ENCODE measurements at places on chromosomes 16 and 17.

DNA sequence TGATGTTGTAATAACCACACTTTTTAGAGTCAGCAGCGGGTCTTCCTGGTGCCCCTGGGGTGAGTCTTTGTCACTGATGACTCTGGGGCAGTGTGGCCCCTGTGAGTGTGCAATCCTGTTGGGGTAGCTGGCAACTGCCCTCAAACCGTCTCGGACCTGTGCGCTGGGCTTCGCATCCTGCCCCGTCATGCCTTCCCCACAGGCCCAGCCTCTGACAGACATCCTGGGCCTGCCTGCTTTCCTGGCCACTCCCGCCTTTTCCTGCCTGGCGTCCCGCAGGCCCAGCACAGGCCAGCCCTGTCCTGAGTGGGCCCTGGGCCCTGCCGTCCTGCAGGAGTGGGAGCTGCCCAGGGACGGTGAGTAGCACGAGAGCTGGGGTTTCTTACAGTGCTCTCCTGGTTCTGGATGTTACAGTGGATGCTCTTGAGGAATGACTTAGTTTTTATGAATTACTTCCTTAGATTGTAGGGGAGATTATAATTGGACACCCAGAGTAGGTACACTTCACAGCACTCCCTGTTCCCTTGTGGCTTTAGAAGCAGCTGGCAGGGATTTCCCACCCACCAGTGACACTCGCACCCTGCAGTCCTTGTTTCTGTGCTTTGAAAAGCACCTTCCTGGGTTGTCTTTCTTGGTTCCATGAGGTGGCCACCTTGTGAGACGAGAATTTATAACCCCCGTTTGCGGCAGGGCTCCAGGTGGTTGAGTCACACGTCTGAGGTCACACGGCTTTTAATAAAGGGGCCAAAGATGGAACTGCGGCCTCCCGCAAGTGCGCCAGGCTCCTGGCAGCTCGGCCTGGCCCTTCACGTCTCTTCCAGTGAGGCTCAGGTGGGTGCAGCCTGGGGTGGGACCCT lies 50.0 kb upstream of the CAPN15 start:
- DNase-seq, result no peak

DNA sequence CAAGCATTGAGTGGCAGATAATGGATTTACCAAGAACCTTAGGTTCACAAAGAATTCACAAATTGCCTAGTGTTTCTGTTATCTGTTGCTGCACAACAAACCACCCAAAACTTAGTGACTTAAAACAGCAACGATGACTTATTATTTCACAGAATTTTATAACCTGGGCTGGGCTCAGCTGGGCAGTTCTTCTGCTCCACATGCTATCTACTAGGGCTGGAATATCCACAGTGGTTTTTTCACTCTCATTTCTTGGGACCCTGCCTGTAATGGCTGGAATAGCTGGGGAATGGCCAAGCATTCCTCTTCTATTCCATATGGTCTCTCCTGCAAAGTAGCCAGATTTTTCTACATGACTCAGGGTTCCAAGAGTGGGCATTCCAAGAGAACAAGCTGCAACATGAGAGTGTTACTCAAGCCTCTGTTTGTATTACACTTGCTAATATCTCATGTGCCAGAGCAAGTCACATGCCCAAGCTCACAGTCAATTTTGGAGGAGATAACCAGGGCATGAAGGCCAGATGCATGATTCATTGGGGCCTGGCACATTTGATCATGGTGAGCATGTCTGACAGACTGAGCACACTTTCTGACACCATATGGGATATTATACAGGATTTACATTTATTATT lies 4.9 kb upstream of the PSMD7 start:
- no peak for DNase-seq

DNA sequence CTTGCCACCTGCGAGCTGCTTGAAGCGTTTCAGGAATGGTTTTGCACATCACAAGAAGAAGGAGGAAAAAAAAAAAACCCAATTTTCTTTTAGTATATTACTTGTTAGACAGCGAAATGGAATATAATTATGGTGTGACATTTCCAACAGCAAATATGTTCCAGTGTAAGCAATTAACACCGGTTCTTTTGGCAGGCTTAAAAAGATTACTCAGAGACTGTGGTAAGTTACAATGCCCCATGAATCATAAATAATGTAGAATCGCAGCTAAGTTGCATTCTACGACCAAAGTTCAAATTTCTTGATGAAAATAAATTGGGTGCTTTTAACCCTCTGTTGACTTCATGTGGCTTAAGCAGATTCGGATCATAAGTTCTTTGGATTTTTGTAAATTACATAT lies 245.2 kb downstream of the XYLT1 start:
- no peak for DNase-seq

GRCh38 chr17:75875182-75875939 lies 3.0 kb downstream of the TRIM47 start:
- DNase-seq, result no peak

- DNase-seq, result no peak
Observed at GRCh38 chr16:16052916-16053315, 103.5 kb downstream of the ABCC1 start.

DNA sequence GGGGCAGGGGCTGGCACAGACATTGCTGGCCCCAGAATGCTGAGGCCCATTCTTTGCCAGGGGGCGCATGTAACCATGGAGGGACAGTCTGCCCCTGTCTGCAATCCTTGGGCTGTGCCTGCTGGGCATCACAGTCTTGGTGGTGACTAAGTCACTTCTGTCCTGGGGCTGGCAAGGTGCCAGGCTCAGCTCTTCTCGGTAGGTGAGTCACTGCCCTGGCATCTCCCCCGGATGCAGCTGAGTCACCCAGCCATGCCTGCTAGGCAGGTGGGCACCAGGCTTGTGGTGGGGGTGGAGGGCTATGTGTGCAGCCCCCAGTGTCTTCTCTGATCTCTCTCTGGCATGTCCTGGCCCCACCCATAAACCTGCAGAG lies 5.6 kb downstream of the RARA start:
- DNase-seq, result peak; percentile 90

DNA sequence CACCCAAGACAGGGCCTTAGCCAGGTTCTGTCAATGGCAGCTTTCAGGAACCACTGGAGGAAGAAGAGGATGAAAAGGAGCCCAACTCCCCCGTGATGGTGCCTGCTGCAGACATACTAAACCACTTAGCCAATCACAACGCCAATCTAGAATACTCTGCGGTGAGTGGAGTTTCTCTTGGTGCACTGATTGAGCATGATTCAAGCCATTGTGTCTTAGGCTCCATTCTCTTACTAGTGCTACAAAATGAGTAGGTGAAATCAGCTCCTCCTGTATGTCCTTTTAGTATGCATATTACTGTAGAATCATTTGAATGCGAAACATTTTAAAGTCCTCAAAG lies 1.4 kb downstream of the SETD6 start:
- no peak for DNase-seq

DNA sequence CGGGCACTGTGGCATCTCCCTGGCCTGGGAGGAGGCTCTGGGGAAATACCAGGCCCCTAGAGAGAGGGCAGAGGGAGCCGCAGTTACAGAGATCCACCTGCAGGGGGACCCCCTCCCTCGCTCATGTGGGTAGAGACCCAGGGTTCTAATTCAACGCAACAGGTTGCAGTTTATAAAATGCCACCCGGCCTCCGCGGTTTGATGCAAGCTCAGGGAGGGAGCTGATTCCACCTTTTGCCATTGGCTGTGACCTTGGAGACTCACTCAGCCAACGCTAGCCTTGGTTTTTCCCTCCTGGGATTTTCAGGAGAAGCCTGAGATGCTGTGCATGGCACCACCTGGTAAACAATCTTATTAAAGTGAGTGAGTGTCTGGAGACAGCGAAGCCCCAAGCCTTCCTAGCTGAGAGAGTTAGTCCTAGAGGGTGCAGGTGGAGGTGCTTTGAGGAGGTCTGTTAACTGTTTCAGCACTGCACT lies 12.1 kb downstream of the TTLL6 start:
- peak; percentile 53 for DNase-seq

GRCh38 chr17:82876149-82876548 lies 36.3 kb upstream of the ZNF750 start:
- no peak for DNase-seq

GRCh38 chr17:75260641-75261335 lies 618 bp downstream of the GGA3 start:
- no peak for DNase-seq

DNA sequence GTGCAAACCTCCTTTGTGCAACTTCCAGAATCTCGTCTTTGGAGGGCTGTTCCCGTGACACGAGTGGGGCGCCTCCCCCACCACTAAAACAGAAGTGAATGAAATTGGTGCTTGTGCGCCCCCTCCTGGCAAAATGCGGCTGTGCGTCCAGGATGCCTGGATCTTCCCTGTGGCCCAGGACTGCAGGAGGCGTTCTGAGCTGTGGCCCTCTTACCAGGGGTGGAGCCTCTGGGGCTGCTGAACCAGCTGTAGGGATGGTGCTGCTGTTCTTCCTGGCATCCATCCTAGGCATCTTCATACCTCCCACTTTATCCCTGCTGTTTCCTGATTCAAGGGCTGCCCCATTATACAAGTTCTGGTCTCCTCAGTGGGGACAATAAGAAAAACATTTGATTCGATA lies 18.5 kb upstream of the NAGLU start:
- DNase-seq, result peak; percentile 77

DNA sequence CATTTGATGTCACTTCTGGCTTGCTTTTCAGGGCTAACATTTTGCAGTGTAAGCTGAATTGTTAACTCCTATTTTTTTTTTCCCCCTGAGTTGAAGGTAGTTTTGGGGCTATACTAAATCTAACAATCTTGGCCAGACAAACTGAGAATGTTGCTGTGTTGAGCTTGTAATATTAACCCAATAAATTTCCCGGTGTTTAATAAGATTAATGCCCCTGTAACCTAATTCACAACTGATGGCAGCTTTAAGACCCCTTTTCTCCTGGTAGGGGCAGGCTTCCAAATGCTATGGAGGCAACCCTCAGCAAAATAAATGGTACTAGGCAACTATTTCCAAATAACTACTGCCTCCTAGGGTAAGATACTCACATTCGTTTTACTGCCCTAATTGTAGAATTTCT lies 549.6 kb upstream of the KIF2B start:
- DNase-seq, result no peak

GRCh38 chr17:51142597-51142996 lies 10.8 kb upstream of the NME1 start:
- no peak for DNase-seq

DNA sequence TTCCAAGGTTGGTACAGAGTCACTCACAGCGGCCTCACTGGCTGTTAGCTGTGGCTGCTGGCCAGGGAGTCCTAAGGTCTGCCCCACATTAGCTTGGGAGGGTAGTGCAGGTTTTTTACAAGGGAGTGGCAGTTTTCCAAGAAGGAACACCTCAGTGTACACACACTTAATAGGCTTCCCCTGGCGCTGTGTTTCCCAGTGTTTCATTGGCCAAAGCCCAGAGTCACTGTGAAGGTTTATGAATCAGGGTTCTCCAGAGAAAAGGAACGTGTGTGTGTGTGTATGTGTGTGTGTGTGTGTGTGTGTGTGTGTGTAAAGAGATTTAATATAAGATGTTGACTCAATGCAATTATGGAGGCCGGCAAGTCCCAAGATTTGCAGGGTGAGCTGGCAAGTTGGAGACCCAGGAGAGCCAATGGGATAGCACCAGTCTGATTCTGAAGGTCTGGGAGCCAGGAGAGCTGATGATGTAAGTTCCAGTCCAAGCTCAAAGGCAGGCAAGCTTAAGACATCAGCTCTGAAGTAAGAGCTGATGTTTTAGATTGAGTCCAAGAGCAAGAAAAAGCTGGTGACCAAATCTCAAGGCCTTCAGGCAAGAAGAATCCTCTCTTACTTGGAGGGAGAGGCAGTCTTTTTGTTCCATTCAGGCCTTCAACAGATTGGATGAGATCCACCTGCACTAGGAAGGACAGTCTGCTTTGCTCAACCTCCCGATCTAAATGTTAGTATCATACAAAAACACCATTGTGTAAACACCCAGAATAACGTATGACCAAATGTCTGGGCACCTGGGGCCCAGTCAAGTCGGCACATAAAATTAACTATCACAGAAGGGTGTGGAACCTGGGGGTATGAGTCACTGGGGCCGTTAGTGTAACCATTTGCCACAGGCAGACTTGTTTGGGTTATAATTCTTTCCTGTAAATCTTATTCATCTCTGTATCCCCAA lies 206.8 kb downstream of the PRKCA start:
- no peak for DNase-seq

DNA sequence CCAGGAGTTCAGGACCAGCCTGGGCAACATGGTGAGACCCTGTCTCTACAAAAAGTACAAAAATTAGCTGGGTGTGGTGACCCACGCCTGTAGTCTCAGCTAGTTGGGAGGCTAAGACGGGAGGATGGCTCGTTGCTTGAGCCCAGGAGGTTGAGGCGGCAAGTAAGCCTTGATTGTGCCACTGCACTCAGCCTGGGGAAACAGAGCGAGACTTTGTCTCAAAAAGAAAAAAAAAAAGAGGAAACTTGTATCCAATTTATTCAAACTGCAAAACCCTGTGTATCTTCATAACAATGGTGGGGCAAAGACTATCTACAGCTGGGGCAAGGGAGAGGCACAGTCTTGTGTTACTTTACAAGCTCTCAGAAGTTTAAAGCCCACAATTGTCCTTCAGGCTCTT lies 21.5 kb downstream of the GRB7 start:
- DNase-seq, result no peak

GRCh38 chr17:50699410-50699809 lies 8.3 kb downstream of the ANKRD40 start:
- DNase-seq, result no peak

DNA sequence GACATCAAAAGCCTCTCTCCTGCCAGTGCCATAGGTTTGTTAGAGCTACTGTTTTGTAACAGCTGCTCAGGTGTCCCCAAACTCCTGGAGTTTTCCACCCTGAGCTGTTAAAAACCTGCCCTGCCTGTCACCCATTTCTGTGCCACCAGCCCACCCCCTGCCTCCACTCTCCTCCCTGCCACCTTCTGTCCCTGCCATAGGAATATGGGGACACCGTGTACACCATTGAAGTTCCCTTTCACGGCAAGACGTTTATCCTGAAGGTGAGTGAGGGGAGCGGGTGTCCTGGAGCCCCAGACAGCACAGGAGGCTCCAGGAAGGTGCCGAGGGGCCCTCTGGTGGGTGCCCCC lies 5.2 kb upstream of the TCAP start:
- DNase-seq, result no peak

GRCh38 chr16:81778861-81779535 lies at the start of gene PLCG2:
TSS of gene PLCG2 (plus strand) at chr16:81779291. CDS start at chr16:81785990, 6,699 bp downstream.
- peak; percentile 79 for DNase-seq

GRCh38 chr16:82402665-82403218 lies 224.0 kb upstream of the CDH13 start:
- DNase-seq, result no peak

DNA sequence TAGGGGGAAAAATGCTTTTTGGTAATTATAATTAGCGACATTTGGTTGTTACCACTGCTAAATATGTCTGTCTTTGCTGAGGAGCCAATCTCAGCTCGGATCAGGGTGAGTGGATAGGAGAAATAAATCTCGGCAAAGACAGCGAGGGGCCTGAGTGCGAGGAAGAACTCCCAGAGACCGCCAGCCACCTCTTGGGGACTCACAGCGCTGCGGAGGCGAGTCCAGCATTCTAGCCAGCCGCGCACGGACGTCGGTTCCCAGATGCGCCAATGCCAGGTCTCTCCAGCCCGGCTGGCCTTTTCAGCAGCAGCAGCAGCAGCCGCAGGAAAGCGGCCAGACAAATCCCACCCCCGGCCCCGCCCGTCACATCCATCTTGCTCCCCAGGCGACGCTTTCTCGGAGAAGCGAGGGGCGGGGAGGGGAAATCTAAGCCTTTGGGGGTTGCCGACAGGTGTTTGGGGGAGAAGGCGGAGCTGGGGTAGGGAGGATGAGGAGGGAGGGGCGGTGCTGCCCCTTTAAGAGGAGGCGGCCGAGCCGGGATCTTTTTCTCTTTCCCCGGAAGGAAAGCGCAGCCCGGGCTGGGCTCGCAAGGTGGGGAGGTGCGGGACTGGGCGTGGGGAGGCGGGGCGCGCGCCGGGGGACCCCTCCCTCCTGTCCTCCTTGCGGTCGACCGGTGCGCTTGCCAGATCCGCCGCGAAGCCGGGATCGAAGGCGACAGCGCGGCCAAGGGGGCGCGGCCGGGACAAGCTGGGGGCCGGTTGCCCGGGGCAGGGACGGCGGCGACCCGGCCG lies at the start of gene ITGA3:
Gene ITGA3 (plus strand): TSS at position 685 of the 791 bp plus-strand sequence. CDS start 330 bp downstream, outside the sequence.
- DNase-seq, result peak; percentile 30

All from CD4-positive, alpha-beta T cell treated with Interleukin-15 for 1 hour (primary cell).